ENCODE measurements at places on chromosomes 7 and 10. TPM values are rescaled to one million over a fixed set of nuclear protein-coding genes. Genes with fewer than 3 reads are reported as not detected.

ARMC10 gene
- total RNA-seq: 44.0 TPM

ERV3-1 gene
- 9.9 TPM for total RNA-seq

CYP3A4 gene
- not detected for total RNA-seq

GRCh38 chr7:38300175-38300574, 26.7 kb upstream of the TARP start:
- DNase-seq: peak; percentile 39
- no peaks in the 10 kb centered on the region for H3K36me3 ChIP-seq
- H3K4me1 ChIP-seq: no peaks in the 10 kb centered on the region
- peak overlapping the region; percentile 79 for H3K4me3 ChIP-seq
- H3K27ac ChIP-seq: peak overlapping the region; percentile 83
- no peaks in the 10 kb centered on the region for H3K27me3 ChIP-seq

Data from activated CD8-positive, alpha-beta T cell treated with anti-CD3 and anti-CD28 coated beads for 36 hours (primary cell).